ENCODE measurements at places on chromosomes 3 and 15.

DNA sequence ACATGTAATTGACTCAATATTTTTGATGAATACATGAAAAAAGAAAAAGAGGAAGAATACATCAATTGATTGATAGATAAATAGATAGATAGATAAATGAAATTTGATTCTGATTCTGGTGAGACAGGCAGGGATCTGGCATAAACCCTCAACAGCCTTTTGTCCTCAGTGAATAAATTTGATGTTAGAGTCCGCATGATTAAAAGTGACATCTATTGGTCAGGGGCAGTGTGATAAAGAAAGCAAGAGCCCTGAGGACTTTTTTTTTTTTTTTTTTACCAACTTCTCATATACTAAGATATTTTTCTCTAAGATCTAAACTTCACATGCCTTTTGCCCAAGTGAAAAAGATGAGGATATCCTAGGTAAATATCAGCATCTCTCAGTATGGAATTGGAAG lies 216.4 kb downstream of the LRRC3B start:
- DNase-seq: no peak

DNA sequence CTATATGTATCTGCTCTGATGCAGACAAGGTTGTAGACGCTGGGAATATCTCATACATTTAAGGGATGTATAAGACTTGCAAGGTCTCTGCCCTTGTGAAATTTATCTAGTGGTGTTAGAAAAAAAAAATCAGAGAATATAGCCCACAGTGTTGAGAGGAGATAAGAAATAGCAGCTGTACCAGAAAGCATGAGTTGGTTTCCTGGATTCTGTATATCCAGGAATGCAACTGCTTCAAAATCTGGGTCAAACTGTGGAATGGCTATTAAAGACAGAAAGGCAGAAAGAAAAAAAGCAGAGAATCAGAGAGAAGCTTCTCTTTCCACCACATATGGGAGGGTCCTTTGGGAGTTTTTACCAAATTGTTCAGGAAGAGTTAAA lies 1.5 kb upstream of the TMEM212 start:
- DNase-seq: no peak

- no peak for DNase-seq
Observed at GRCh38 chr15:45773149-45773548, 138.3 kb downstream of the SQOR start.

DNA sequence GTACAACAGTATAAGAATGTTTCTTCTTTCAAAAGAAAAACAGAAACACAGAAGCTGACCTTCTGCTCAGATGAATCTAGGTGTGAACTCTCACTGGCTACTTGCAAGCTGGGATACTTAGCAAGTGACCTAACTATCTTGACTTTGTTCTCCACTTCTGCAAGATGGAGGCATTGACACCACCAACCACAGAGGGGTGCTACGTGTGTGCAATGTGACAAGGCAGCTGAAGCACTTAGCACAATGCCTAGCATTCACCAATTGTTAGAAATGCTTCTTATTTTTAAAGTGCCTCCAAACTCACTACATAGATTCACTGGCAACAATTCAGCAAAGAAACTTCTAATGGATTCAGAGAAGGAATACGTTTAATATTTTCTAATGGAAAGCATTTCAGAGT lies 331.4 kb upstream of the WNT5A start:
- DNase-seq: no peak

GRCh38 chr3:130557336-130558035 lies 40.5 kb downstream of the COL6A6 start:
- DNase-seq: no peak

DNA sequence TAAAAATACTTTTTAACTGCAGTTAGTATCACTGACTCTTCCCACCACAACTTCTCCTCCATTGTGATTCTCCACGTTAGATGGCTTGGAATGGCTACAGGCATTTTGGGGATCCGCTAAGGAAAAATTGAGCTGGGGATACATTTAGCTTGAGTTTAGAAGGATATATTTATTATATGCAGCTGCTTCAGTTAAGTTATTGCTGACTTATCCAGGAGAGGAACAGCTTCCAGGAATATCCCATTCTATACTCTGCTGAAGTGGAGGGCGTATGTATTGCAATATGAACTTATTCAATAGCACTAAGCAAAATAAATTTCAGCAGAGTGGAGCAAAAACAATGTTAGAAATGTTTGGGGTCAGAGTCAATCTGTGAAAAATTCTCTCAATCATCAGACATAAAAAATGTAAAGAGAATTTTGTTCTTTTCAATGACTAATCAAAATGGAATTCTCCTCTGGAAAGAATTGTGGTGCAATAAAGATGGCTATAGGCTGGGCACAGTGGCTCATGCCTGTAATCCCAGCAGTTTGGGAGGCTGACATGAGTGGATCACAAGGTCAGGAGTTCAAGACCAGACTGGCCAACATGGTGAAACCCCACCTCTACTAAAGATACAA lies 84.7 kb downstream of the NCEH1 start:
- no peak for DNase-seq

GRCh38 chr3:48963591-48963990 lies 26.4 kb upstream of the P4HTM start:
- DNase-seq: no peak

GRCh38 chr3:128112357-128112968 lies 11.1 kb downstream of the RUVBL1 start:
- no peak for DNase-seq

DNA sequence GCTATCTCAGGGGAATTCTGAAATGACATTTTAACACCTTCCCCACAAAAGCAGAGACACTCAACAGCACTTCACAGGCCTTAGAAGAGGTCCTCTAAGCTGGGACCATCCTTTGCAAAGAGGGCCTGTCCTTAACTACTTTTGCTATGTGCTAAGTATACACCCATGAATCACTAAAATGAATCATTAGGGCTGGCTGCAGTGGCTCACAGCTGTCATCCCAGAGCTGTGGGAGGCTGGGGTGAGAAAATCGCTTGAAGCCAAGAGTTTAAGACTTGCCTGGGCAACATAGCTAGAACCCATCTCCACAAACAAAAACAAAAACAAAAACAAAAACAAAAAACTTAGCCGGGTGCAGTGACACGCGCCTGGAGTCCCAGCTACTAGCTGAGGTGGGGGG lies 53.9 kb upstream of the MELTF start:
- no peak for DNase-seq

- DNase-seq: no peak
Observed at GRCh38 chr3:32820971-32821685, 3.3 kb downstream of the TRIM71 start.

Measured in left renal pelvis (tissue), 4 donors.